ENCODE measurements at places on chromosomes 12 and 14.

DNA sequence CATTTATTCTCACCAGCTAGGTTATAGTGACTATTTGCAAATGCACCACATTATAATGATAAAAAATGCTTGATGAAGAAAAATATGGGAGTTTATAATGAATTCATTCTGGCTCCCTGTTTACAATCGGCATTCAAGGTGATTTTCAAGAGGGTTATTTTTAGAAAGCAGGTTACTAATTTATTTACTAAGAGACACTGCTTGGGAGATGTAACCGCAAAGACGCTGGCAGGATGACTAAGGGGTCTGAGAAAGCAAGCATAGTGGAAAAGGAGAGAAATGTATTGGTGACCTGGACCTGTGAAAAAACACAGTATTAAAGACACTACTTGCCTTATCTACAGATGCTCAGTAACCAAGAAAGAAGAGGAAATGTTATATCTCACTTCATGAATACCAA, 13.3 kb upstream of the PITPNM2 start:
- DNase-seq, result no peak

GRCh38 chr12:25004447-25004846, 55.5 kb upstream of the BCAT1 start:
- DNase-seq, result no peak

GRCh38 chr12:630656-631632, 32.3 kb downstream of the NINJ2 start:
- peak; percentile 73 for DNase-seq

- no peak for DNase-seq
These were observed 618 bp upstream of the AQP6 start for GRCh38 chr12:49972129-49972528.

DNA sequence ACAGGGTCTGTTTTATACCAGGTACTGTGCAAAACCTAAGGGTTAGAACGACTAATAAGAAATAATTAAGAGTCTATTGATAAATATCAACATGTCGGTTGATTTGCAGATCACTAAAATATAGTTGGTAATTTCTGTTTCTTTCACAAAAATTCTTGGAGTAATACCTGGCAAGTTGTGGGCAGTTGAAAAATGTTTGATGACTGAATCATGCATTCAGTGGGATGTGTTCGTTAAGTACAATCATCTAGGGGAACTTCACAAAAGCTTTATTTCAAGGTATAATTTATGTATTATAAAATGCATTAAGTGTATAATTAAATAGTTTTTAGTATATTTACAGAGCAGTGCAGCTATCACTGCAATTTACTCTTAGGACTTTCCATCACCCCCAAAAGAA, 120.0 kb downstream of the KCNA5 start:
- DNase-seq, result no peak

Data from T-cell (primary cell).